C1 segment of cervical spinal cord (tissue), 14 donors: ENCODE measurements at places on chromosomes 3 and 15.

DNA sequence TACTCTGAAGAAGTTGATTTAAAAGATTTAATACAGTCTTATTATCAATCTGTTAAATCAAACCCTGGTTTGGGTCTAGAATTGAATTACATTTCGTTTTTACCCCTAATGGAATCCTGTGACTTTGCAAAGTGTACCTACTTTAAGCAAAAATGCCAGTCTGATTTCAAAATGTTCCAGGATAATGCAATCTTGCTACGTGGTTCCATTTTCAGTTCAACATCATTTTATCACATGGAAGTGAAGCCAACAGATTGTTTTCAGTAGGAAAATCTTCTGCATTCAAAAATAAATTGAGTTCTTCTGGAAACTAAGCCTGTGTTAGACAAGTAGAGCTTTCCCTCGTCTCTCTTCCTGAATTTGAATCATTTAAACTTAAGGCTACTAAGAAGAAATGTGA lies 356.4 kb downstream of the CHST2 start:
- no peak for DNase-seq

DNA sequence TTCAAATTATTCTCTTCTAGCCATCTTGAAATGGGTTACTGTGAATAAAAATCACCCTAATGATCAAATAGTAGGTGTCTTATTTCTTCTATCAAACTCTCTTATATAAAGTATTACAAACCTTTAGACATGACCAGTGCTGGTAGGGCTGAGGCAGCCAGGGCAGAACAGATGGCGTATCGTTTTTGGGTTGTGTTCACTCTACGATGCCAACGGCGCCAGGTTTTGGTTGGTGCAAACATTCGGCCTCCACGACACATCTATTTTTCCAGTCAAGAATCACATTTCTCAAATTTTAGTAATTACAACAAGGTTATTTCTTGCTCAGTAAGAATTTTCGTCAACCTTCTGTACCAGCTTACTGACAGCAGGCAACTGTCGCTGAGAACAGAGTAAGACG lies 2.2 kb downstream of the RPL4 start:
- DNase-seq = no peak

- no peak for DNase-seq
Observed at GRCh38 chr3:144915202-144915601, 943.6 kb downstream of the DIPK2A start.

- no peak for DNase-seq
Observed at GRCh38 chr3:172575375-172575774, 52.1 kb upstream of the TNFSF10 start.

DNA sequence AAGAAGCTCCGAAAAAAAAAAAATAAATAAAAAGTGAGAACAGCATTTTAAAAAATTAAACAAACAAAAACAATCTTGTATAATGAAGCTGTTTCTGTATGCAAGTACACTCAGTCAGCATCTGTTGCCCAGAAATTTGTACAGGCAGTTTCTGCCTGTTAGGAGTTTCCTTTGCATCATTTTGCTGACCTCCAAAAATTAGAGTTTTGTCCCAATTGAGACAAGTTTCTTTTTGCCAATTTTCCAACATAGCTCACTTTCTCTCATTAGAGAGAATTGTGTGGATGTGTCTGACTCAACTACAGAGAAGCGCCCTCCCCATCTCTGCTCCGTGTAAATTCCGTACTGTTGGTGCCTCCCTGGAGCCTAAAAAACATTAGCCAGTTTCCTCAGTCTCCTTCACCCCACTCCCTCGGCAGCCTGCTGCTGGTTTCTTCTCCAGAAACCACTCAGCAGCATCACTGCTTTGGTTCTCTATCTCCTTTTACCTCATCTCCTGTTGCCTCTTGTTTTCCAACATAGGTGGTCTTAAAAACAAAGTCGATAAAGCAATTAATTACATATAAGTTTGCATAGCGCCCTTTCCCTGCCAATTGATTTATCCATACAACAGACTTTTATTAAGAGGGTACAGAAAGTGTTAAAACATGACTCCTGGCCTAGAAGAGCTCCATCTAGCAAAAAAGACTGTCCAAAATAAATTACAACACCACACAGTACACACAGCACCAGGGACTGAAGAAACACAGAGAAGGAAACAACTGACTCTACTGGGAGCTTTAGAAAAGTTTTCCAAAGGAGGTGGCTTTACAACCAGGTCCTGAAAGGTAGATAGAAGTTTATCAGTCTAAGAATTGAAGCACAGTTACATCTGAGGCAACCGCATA lies 286.7 kb downstream of the SHOX2 start:
- DNase-seq = no peak

GRCh38 chr3:36866368-36866767 lies 78.5 kb downstream of the TRANK1 start:
- no peak for DNase-seq

- no peak for DNase-seq
Observed at GRCh38 chr3:134296616-134297015, 46.0 kb upstream of the RYK start.

DNA sequence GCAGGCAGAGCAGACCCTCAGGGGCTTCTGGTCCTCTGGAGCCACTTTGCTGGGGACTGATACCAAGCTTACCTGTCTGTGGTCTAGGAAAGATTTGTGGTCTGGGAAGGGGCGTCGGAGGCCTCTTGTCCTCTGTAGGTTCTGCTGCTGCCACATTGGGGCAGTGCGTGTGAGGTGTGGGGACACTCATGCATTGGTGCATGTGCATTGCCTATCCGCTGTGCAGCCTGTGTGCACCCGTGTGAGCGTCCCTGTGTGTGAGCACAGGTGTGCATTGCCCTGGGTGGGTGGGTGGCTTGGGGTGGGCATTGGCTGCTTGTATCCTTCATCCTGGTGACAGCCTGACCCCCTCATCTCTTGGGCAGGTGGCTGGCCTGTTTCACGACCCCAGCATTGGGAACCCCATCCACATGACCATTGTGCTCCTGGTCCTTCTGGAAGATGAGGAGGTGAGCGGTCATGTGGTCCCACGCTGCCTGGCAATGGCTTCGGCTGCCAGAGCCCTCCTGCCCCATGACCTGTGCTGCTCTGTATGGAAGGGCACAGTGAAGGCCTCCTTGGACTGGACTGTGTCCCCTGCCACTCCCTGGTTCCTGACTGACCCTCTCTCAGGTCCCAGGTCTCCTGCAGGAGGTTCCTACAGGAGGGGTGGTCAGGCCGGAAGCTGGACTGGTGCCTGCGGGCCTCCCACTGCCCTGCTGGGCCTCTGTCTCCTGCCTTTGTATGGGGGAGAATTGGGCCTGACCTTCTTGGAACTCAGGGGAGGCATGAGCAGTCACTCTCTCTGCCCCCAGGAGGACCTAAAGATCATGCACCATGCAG lies 41.5 kb downstream of the SAXO2 start:
- DNase-seq = no peak

DNA sequence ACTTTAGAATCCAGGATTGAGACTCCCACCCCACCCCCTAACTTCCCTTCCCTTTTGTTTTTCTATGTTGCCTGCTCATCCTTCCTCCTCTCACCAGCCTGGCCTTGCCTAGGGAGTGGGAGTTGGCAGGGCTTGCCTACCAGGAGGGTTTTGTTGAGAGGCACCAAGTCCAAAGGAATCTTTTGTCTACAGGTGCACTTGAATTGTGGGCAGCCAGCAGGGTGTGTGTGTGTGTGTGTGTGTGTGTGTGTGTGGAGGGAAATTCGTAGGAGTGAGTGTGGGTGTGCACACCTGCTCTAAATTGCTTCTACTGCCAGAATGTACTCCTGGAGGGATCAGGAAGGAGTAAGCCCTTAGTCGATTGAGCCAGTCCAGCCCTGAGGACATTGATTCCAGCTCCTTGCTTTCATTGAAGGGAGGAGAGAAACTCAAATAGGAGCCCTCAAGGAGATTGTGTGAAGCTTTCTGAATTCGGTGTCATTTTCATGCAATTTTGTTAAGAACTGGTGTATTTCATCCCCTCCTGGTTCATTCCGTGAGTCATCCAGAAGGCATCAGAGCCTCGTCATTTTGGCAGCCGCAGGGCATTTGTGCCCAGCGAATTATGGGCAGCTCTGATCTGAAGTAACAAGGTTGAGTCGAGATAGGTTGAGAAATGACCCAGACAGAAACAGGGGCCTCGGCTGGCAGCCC lies 112.1 kb downstream of the SLCO3A1 start:
- no peak for DNase-seq

- DNase-seq = no peak
Observed at GRCh38 chr3:41144631-41145030, 54.7 kb upstream of the CTNNB1 start.

DNA sequence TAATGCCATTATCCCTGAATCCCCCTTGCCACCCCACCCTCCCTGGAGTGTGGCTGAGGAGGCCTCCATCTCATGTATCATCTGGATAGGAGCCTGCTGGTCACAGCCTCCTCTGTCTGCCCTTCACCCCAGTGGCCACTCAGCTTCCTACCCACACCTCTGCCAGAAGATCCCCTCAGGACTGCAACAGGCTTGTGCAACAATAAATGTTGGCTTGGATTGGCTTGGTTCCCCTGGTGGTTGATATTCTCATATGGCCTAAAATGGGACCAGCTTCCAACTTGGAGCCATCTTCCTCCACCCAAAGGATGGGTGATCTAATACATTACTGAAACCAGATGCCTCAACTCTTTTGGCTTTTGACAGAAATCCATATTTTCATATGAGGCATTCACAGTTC lies 34.9 kb downstream of the VIPR1 start:
- no peak for DNase-seq

DNA sequence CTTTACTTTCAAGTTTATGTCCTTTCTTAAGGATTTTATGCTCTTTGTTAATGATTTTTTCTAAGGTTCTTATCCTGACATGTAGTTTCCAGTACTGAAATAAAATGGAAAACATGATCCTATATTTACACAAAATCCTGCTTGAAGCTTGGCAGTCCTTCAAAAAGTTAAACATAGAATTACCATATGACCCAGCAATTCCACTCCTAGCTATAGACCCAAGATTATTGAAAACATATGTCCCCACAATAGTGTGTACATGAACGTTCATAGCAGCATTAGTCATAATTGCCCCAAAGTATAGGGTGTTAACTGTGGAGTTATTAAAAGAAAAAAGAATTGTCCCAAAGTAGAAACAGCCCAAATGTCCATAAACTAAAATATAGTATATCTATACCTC lies 33.2 kb downstream of the ITGB5 start:
- no peak for DNase-seq

GRCh38 chr15:81625896-81626295 lies 251.9 kb upstream of the TMC3 start:
- DNase-seq = no peak

- DNase-seq = no peak
Observed at GRCh38 chr15:66772604-66773128, 70.6 kb downstream of the SMAD6 start.

- no peak for DNase-seq
Observed at GRCh38 chr3:27521179-27521871, 37.1 kb upstream of the SLC4A7 start.

- no peak for DNase-seq
Observed at GRCh38 chr3:186526256-186526606, 17.9 kb downstream of the CRYGS start.

DNA sequence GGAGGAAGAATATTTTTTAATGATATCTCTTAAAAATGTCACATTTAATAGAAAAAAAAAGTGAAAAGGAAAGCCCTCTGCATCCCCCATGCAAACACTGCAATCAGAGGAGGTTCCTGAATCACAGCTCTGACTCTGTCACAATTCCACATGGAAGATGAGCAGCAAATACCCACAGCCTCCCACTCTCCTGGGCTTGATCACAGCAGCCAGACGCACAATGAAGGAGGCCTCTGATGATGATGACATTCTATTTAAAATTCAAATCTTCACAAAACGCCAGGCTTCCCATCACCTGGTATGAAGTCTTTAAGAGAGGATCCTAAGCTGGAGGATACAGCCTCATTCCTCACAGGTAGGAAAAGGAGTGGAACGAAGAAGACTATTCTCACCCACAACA lies 9.1 kb upstream of the DIS3L start:
- DNase-seq = no peak

DNA sequence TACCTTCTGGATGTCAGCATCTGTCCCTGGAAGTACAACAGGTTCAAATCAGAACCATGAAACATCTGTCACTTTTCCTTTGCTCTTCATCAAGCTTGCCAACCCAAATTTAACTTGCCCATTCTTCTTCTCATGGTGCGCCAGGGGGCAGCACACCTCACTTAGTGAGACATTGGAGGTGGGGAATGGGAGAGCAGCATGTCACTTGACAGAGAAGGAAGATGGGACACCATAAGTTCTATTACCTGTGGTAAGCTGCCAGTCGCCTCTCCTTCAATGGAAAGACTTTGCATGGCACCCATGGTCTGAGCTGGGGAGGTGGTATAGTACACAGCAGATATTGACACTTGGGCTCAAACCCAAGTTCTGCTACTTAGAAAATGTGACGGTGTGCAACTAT lies 2.9 kb downstream of the SCN5A start:
- no peak for DNase-seq

DNA sequence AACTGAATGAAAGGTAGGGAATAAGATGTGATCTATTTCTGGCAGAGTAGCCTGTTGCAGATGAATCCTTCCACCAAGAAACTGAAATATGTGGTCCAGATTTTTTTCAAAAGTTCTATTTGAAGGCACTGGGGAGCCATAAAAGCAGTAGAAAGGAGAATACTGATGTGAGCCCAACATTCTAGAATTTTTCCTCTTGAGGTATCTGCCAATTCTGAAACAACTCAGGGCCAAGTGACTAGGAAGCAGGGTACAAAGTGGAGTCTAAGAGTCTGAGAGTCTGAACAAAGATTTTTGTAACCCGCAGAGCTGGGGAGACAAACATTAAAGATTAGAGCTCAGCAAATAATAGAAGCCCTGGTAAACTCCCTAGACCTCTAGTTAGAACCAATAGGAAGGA lies 58.3 kb upstream of the SLCO3A1 start:
- no peak for DNase-seq

DNA sequence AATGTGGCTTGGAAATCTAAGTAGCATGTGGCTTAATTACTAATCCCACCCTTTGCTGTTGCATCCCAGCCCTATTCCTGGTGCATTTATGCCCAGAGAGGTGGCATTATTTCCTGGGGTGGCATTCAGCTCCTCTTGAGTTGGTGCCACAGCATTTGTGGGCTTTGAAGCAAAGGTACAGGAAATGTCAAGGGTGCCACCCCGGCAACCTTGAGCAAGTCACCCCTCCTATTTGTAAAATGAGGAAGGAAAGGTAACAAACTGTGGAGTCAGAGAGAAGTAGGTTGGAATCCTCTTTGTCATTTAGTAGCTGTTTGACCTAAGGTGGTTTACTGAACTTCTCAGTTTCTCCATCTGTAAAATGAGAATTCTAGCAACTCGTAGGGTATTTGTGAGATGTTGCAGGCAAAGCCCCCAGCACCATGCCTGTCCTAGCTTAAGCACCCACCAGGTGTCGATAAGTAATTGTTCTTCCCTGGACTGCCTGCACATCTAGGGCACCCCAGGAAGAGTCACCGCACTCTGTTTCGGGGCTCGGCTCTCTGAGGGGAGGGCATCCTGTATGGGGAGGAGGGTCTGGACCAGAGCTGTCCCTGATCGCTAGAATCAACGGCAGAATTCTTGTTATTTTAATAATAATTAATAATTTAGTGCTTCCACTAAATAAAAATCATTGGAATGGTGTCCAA lies 17.1 kb downstream of the ISG20 start:
- DNase-seq = no peak

GRCh38 chr3:43759938-43760337 lies 69.2 kb downstream of the ABHD5 start:
- DNase-seq = no peak

GRCh38 chr3:76700323-76700722 lies 339.6 kb upstream of the ROBO2 start:
- DNase-seq = no peak

GRCh38 chr15:79970624-79971434 lies at the start of gene BCL2A1:
Gene BCL2A1 (minus strand): TSS chr15:79971196. CDS start chr15:79971119, 77 bp downstream.
- no peak for DNase-seq
